CD4-positive, alpha-beta T cell treated with Interleukin-4 for 1 hour (primary cell): ENCODE measurements at places on chromosomes 4 and X.

DNA sequence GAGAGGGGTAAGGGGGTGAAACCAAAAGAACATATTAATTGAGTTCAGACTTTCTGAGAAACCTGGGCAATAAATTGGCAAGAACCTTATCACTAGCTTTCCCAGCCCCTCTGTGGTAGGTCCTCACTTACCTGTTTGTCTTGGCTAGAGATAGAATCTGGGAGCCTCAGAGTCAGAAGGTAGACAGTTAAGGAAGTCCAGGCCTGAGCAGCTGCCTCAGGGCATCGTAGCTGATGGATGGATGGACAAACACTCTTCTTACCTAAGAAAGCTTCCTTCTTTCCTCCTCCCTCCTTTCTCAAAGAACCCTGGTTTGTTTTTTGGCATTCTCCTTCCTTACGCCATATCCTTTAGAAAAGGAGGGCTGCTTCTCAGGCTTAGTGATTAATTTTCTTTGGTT is 24.4 kb downstream of the FRAS1 start:
- DNase-seq = no peak

GRCh38 chr4:94409962-94410361 is 41.8 kb upstream of the PDLIM5 start:
- no peak for DNase-seq

DNA sequence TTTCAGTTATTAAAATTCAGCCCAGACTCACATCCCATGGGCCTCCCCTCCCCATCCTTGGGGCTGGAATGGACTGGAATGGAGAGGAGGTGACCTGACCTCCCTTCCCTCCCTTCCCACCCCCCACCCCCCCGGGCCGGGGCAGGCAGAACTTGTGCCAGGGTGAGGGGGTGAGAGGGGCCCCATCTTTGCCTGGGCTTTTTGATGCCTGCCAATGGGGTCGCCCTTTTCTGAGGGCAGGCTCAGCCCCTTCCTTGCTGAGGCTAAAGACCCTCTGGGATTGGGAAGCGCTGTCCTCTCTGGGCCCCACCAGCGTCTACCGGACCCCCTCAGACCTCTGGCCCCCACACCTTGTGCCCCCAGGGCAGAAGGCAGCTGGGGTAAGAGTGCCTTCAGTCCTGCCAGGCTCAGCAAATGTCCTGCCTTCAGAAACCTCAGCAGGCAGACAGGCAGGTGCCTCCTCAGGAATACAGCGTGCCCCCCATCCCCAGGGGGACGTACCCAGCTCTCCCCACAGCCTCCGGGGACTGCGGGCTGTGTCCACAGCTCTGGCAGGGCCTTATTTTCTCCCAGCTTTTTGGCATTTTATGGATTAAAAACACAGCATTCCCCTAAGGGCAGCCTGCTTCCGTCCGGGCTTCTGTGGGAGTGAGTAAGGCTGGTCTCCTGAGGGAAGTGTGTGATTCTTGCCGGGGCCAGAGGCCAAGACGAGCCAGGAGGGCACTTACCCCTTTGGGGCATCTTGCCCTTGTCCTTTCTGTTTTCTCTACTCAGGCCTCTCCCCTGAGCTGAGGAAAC is 12.6 kb upstream of the CCNQ start:
- no peak for DNase-seq

DNA sequence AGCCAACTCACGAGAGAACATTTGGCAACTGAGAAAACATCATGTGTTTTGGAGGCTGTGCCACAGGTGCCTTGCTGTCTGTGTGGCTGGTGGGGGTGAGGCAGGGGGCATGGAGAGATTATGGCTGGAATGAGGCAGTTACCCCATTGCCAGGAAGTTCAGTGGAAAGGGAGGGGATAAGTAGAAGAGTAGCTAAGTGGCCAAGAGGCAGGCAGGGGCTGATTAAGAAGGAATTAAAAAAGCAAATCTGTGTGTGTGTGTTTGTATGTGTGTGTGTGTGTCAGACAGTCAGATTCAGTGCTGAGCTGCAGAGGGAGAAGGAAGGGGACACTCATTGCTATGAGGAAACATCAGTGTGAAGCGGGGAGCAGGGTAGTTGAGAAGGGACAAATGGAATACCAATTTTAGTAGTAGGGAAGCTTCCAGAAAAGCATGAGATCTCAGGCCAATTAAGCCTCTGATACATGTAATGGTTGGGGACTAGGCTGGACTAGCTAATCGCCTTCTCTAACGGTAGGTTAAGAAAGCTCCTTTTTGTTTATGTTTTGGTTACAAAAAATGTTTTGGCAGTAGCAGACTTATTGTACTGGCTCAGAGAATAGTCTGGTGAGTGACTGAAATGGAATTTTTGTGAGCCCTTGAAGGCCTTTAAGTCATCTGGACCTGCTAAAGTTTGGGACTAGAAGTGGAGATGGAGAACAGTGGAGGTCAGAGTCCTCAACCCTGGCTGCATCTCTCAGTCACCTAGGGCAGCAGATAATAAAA is 18.5 kb downstream of the TMEM164 start:
- DNase-seq = no peak

- DNase-seq = no peak
Measured at GRCh38 chr4:174464949-174465348, 57.3 kb downstream of the HPGD start.

- DNase-seq = no peak
Measured at GRCh38 chrX:26915064-26915463, 548.1 kb downstream of the PPP4R3C start.

DNA sequence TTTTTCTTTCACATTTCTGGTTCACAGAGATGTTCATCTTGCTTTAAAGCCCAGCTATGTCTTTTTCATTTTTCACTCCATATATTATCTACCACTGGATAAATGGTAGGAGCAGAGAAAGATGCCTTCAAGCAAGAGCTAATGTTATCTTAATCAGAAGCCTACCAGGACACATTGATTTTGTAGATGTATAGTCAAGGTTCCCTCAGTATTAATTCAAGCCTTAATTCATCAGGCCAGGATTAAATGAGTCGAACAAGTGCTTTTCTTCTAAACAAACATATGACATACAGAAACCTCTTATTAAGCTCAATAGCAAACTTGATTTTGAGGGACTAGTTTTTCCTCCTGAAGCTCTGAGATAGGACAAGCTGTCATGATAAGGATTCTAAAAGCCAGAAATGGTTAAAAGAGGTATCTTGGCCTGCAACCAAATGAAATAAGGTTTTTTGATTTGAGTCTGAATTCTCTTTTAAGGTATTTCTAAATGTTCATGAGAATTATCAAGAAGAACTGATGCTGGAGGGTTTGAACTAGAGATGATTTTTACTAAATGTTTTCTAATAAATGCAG is 81.7 kb upstream of the FTHL17 start:
- DNase-seq = no peak

GRCh38 chr4:151147000-151147399 is 47.6 kb downstream of the RPS3A start:
- no peak for DNase-seq

GRCh38 chr4:90219822-90220221 is 92.6 kb downstream of the CCSER1 start:
- DNase-seq = no peak

GRCh38 chrX:101407167-101407747 is 468 bp downstream of the GLA start:
- no peak for DNase-seq
